ENCODE measurements at places on chromosomes 12 and 14.
A peak's percentile ranks its signal among the peaks of the same experiment; 100 is the strongest.

DNA sequence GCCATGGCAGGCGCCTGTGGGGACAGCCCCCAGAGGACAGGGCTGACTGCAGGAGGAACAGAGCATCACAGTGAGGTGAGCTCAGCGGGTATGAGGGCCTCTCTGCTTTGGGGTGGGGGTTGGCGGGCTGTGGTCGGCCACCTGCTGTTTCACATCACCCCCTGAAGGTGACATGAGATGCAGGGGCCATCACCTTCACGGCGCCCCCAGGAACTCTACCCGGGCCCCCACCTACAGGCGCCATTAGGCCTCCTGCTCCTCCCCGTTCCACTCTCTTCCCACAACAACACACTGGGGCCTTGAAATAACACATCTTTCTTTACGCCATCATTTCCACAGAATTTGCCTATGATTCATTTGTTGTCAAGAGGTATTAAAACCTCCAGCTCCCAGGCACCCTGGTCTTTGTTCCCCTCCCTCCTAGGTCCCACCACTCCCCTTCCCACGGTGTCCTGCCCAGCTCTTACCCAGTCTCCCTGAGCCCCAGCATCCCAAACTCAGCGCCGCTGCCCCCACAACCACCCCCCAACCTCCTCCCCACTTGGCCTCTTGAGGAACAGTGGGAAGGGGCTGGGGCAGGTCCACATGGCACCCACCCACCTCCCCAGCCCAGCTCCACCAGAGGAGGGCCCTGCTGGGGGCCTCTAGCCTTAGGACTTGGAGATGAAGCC is 12.7 kb upstream of the HDAC7 start:
- DNase-seq, result no peak

DNA sequence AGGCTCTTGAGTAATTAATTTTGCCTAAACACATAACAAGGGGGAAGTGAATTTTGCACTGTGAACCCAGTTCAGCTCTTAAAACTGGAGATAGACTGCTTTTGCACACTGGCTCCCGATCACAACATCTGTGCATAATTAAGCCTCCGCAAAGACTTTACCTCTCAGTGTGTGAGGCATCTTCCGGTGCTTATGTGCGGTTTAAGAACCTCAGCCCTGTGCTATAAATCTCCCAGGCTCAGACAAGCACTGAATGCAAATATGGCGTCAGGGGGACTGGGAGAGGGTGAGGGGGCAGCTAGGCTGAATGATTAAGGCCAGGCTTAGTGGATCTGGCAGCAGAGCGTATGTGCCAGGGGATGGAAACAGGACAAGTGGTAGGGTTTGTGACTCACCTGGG is 103.3 kb downstream of the ADCK1 start:
- no peak for DNase-seq

DNA sequence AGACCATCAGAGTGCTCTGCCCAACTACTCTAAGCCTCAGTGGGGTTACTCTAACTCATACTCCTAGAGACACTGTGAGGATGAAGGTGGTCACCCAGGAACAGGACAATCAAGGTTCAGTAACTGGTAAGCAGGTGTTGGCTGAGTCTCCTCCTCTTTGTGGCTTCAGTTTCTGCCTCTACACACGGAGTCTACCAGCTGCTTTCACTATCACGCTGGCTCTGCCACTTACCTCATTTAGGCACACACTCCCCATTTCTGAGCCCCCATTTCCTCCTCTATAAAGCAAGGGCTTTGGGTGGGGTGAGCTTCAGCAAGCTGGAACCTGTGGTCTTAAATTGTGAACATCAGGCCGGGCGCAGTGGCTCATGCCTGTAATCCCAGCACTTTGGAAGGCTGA is 7.3 kb upstream of the TCHP start:
- no peak for DNase-seq

DNA sequence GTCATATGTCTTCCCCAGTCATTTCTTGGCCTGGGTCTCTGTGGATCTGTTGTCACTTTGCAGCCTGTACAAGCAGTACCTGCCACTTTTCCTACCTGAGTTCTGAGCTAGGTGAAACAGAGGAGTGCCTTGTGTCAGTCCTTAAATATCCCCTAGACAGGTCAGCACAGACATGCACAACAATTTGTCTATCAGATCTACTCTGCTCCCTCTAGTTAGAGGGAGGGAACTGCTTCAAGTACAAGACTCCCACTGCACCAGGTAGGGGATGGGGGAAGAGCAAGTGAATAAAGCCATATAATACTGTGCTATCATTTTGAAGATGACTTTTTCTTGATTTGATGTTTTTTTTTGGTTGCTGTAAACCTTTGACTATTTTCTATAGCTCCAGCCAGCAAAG is 39.4 kb downstream of the MIPOL1 start:
- no peak for DNase-seq

DNA sequence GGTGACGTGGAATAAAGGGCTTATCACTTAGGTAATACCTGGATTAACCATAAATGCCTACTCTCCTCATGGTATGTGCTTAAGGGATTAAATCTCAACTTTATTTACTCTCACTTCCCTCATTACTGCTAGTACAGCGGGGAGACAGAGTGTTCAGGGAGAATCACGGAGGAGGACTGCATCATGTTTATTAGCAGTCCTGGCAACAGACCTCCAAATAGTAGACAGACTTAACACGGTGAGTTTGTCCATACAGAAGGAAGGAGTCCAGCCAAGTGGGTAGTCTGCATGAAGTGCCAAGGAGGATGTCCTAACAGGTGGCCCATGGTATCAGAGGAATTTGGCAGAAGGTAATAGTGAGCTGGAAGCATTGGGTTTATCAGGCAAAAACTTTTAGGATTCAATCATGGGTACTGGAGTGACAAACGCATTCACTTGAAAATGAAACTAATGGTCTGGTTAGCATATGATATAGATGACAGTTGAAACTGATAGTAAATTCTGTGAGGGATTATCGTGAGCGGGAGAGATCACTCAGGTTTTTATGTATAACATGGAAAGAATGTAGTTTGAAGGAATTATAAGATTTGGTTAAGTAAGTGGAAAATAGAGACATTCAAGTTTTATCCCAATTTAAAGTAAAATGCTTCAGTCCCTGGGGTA is 471.8 kb downstream of the TMEM117 start:
- DNase-seq, result no peak

DNA sequence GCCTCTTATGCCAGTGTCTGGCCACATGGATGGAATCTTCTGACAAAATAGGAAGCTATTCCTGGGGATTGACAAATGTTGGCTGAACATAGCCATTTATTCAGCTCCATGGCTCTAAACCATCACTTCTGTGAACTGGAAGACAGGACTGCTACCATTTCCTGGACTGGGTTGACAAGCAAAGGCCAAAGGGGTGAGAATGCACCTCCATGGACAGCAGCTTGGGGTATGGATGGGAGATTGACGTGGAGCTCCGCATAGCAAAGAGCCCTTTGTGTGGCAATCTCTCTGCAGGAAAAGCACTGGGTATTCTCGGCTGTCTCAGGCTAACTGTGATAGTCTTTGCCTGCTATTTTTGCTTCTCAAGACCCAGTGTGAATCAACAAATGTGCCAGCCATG is 223.0 kb upstream of the EGLN3 start:
- DNase-seq, result no peak

DNA sequence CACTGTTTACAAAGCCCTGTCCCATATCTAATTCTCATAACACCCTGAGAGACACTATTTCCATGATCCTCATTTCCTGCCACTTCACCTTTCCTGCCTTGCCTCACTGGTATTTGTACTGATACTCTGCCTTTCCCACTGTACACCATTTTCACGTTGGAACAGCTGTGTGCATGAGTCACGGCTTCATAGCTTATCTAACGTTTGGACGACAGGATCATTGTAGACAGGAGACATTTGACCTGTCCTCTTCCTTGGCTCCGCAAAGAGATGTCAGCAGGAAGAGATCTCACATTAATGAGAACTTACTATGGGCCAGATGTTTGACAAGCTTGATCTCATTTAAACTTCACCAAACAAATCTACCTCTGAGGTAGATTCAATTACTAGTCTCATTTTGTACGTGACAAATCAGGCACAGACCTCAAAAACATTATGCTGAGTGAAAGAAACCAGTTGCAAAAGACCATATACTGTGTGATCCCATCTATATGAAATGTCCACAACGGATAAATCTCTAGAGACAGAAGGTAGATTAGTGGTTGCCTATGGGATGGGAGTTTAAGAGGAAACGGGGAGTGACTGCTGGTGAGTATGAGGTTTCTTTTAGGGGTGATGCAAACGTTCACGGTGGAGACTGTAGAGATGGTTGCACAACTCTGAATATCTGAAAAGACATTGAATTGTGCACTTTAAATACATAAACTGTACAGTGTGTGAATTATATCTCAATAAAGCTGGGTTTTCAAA is 71.2 kb downstream of the KCNK13 start:
- peak; percentile 77 for DNase-seq

GRCh38 chr14:31106768-31107167 is 80.6 kb upstream of the STRN3 start:
- DNase-seq, result no peak

- no peak for DNase-seq
These were observed 128.5 kb downstream of the KCNK10 start for GRCh38 chr14:88194531-88194930.
